ENCODE measurements at places on chromosomes 3 and 15.

GRCh38 chr15:68888419-68888818, 41.9 kb upstream of the SPESP1 start:
- DNase-seq, result no peak

GRCh38 chr3:48655606-48656005, 7.1 kb downstream of the CELSR3 start:
- DNase-seq, result no peak

- no peak for DNase-seq
These were observed 803.4 kb downstream of the TUSC7 start for GRCh38 chr3:117512975-117513374.

DNA sequence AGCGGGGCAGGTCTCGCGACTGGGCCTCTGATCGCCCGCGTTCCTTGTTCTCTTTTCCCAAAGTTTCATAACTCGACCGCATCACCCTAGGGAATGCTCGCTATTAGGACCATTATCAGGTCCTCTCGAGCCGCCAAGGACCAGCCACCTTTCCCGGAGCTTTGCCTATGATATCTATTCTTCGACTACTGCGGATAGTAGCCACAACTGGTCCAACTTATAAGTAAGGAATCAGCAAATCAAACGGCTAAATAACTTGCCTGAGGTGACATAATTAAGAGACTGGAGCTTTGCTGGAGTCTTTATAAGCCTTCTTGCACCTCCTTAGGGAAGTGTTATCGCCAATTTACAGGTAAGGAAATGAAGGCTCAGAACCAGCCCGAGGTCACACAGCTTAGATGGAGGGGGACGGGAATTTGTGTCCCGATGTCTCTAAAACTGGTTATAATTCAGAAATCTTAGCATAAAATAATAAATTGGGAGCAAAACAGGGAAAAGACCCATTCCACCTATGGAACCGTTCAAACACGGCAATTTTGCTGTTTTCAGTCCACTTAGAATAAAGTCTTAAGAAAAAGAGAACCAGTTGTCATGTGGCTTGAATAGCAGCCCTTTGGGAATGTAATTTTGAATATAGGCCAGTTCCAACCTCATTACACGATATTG, 479 bp upstream of the PLD1 start:
- DNase-seq, result no peak

DNA sequence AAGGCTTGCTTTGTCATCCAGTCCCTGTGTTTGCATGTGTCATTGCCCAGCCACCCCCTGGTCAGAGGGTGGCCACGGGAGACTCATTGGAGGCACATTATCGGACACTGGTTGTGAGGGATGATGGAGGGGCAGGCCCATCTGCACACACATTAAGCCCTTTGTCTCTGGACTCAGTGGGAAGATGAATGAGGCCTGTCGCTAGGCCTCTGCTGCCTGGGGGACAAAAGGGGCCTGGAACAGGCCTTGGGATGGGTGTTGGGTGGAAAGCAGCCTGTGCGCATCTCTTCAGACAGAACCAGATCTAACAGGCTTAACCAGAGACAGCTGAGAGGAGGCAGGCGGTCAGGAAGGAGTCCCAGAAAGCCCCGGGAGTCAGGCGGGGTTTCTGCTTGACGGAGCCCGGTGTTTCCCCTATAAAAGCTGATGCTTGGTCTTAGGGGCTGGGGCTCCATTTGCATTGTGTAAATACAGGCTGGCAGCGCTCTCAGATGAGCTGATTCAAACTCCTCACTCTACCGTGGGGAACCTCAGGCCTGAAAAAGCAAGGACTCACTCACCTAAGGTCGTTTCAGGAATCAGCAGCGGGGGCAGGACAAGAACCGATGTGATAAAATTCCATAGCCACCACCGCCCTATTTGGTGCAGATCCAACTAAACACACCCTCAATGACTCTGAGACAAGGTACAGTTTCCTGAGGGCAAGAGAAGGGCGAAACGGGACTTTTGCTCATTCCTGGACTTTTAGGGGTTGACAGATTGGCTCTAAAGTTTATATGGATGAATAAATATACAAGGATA, 17.1 kb upstream of the SKIC8 start:
- DNase-seq, result peak; percentile 34

DNA sequence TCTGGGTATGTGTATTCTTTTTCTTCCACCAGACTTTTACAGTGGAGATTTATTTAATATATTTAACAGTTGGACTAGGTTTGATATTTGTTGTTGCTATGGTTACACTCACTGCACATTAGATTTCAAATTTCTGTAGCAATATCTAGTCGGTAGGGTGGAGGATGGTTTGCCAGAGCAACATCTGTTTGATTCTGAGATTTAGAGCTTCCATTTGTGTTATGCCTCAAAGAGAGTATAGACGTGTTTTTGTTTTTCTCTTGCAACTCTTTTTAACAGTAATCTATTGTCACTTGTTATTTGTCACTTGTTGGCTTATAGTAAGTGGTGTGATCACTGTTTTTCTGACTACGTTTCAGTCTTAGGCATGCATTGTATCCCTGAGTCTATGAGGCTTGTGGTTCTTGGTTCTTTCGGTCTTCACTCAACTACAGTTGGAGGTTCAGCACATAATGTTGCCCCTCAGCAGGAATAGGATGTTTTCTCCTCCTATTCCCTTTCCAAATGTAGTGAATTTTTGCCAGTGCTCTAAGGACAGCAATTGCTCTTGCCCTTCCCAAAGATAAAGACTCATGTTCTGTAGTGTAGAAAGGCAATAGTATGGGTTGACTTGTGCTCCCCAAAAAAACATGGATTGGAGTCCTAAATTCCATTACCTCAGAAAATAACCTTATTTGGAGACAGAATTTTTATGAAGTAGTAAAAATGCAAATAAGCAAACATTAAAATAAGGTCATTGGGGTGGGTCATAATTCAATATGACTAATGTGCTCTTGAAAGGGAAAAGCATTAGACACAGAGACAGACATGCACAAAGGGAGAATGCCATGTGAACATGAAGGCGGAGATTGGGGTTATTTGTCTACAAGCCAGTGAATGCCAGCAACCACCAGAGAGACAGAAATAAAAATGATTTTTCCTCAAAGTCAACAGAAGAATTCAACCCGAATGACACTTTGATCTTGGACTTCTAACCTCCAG, 692.1 kb downstream of the DIPK2A start:
- no peak for DNase-seq

GRCh38 chr3:128385080-128385832, 81.4 kb downstream of the DNAJB8 start:
- no peak for DNase-seq

- peak; percentile 84 for DNase-seq
These were observed 732.4 kb upstream of the DPPA4 start for GRCh38 chr3:110069761-110070160.

GRCh38 chr3:32780735-32781210, 37.0 kb upstream of the TRIM71 start:
- DNase-seq, result peak; percentile 48

DNA sequence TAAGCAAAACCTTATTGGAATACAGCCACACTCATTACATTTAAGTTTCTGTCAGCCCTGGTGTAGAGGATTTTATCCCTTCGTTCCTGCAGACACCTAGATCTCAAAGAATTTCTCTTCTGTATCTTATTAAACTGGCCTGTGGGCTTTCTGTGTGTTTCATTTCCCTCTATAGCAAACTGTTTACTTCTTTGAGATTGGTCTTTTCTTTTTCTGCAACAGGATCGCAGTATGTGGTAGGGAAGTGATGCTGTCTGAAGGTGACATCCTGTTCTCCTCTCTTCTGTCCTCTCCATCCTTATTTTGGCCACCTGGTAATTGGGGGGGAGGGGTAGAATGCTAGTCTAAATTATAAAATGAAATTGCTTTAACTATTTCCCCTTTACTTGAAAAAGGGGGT, 25.5 kb downstream of the ATP1B3 start:
- no peak for DNase-seq

DNA sequence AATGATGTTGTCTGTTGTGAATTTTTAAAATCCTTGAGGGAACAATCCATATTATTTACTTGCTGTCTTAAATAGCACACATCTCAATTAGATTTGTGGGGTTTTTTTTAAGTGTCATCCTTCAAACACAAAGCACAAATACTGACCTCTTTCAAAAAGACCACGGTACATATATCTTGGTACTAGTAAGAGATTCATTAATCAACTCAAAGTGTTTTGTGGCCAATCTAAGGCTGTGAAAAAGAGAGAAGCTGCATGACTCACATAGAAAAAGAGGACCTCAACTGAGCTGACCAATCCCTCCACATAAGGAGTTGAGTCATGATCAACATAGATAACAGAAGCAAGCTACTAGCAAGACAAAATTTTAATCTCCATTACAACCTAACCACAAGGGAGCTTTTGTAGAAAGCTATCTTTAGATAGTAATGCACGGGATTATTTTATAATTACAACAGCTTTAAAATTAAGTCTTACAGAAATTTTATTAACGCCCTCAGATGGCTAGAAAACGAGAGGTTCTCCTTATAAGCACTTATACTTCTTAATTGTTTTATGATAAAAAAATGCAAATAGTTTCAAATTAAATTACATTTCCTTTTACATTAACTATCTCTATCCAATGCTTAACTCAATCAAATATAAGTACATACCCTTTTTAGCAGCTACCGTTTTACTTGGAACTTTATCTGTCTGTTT, 60.5 kb downstream of the TOP2B start:
- DNase-seq, result peak; percentile 54

DNA sequence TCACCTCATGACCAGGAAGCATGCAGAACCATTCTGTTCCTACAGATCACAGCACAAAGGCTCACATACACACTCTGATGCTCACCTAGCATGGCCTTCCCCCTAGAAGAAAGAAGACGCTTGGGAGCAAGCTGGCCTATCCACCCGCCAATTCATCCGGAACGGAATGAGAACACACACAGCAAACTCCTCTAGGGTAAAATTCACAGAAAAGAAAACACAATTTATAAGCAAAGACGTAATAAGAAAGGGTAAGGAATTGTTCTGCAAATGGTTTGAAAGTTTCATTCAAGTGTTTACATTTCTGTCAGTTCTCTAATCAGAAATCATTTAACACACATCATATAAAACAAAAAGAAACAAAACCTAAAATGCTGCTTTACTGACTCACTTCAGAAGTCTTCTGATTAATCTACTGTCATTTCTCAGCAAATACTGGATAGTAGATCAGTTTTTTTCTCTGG, 218.1 kb downstream of the OSBPL10 start:
- DNase-seq, result no peak

DNA sequence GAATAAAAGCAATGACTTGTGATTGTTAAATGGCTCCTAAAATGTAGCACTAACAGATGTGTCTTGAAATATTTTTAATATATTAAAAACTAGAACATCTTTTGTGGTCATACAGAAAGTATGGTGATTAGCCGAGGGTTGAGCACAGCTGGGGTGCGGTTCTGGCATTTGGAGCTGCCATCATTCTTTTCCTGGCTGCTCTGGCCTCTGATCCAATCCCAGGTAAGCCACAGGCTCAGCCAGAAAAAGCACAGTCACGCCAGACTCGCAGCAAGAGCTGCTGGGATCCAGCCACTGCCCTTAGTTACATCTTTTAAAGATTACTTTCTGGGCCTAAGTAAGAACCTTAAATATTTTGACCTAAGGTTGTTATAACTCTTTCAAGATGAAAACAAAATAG, 196.8 kb downstream of the PLCL2 start:
- DNase-seq, result no peak

DNA sequence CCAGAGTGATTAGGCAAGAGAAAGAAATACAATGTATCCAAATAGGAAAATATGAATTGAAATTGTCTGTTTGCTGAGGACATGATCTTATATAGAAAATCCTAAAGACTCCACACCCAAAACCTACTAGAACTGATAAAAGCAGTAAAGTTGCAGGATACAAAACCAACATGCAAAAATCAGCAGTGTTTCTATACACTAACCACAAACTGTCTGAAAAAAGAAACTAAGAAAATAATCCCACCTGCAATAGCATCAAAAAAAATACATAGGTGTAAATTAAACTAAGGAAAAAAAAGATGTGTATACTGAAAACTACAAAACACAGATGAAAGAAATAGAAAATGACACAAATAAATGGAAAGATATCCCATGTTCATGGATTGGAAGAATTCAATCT, 203.6 kb upstream of the SETMAR start:
- DNase-seq, result no peak

DNA sequence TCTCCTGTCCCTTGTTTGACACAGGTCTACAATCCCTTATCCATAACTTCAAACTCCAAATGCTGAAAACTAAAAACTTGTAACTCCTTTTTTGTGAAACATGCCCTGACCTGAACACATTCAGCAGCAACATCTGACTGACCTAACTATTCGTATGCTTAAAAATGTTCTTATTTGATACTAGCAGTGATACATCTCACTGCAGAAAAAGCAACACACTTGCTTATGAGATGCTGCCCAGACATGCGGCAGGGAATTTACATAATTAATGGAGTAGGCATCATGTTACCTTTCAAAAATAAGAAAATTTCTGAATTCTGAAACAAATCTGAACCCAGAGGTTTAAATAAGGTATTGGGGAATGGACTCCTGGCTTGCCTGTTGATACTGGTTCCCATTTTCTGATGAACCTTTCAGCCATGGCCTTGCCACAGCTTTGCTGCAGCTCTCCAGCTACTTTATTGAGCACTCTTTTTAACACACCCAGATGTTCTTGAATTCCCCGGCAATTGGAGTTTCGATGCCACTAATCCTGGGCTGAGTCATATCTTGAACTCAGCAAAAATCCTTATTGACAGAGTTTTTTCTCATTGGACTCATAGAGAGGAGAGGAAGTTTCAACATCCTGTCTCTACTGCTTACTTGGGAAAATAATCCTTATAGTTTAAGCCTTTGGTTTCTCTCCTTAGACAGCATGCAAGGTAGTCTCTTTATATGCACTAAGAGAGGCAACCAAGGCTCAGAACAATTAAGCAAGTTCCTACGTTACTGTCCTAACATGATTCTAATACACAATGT, 296.6 kb upstream of the LMCD1 start:
- DNase-seq, result peak; percentile 94

- DNase-seq, result peak; percentile 43
These were observed 29.6 kb downstream of the PSTPIP1 start for GRCh38 chr15:77024273-77025082.

GRCh38 chr15:25088261-25088790, 133.5 kb downstream of the SNRPN start:
- DNase-seq, result no peak

- DNase-seq, result peak; percentile 84
These were observed 7.7 kb downstream of the FILIP1L start for GRCh38 chr3:100106531-100107141.

- DNase-seq, result peak; percentile 81
These were observed 292.4 kb downstream of the UBE2E2 start for GRCh38 chr3:23495507-23495906.

DNA sequence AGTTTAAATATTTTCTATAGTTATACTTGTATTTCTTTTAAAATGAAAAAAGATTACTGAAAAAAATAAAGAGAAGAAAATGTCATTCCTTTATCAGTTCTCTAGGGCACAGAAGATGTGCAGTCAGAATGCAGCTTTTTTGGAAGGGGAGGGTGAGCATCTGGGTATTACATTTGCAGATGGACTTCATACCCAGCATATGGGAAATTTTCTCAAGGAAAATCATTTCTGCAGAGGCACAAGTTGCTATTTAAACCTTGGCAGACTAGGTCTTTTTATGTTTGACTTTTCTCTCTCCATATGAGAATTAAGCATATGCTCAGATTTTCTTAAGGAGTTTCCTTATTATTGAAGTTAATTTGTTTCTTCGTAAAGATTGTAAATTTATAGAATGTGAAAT, 39.5 kb upstream of the ZNF385D start:
- DNase-seq, result no peak
